Brain (organoid and tissue), 16 donors: ENCODE measurements at places on chromosomes 2 and 18. TPM values are rescaled to one million over a fixed set of nuclear protein-coding genes. Genes with fewer than 3 reads are reported as not detected.

DNA sequence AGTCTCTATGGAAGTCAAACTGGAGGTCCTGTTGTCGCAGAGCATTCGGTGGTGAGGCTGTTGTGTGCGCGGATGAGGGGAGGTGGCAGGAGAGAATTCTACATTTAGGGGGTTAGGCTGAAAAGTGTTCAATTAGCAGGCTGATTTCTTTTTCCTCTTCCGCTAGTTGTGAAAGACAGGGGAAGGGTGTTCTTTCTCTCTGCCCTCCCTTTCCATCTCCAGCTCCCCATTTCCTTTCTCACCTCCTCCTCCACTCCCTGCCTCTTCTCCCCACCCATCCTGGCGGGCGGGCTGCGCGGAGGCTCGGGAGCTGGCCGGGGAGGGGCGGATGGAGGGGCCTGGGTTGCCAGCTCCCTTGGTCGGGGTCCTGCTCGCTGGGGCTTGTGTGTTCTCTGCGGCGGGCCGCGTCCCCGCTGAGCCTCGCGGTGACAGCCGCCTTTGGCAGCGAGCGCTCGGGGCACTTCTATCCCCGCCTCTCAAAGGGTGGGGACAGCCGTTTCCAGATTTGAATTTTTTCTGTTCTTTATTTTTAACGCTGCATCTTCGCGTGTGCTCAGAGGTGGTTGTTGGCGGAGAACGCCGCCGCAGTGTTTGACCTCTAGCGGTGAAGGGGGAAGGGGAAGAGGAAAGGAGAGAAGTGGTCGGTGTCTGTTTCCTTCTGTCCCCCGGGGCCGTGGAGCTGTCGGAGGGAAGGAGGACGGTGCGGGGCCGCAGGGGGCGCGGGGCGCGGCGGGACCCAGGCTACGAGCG is 3.6 kb downstream of the SOX11 start:
- DNase-seq, result peak; percentile 59

GRCh38 chr2:144042751-144043150 is 477.2 kb downstream of the ZEB2 start:
- no peak for DNase-seq

Gene FIGN
- polyA plus RNA-seq, result 3.6 TPM

Gene APLF
- 0.24 TPM for polyA plus RNA-seq

Gene GKN2
- polyA plus RNA-seq, result not detected

Gene PTPRM
- 11.6 TPM for polyA plus RNA-seq
